ENCODE measurements at places on chromosomes 5 and 9. TPM values are rescaled to one million over a fixed set of nuclear protein-coding genes. Genes with fewer than 3 reads are reported as not detected.

IL9 gene
- not detected for total RNA-seq

PCDHGA6 gene
- 0.46 TPM for total RNA-seq

GRCh38 chr9:128139621-128140020 is 9.6 kb upstream of the LCN2 start:
- DNase-seq: no peak

DNA sequence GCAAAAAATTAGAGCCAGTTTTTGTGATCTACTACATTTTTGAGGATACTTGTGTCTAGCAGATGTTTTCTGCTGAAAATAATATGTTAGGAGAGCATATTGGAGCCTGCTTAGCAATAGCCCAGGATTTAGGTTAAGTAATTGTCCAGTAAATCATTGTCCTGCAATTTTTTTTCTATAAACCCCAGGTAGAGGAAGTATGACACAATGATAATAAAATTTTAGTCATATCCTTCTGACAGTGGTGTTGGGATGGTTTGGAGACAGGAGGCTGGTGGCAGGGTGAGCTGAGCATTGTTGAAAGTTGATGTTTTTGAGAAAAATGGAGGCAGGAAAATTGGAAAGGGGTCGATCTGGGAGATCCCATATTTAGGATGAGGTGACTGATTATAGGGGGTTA is 3.5 kb downstream of the SNCAIP start:
- DNase-seq: no peak

GRCh38 chr9:121563425-121563824 is 63.8 kb upstream of the GGTA1 start:
- DNase-seq: no peak

DNA sequence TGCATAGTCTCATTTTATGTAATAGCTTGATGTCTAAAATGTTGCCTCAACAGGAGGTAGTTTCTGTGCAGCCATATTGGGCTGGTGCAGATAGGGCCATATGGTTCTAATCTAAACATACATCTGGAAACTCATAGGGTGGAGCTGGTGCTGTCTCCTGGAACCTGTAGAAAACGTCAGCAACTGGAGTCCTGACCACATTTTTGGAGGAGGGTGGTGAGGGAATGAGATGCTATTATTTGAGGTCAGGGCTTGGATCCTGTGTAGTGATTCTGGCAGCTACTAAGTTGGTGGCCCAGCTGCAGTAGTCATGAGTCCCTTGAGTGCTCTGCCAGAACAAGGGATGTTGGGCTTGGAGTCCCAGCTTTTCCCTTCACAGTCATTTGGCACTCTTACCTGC is 14.1 kb downstream of the MAN2A1 start:
- no peak for DNase-seq

DNA sequence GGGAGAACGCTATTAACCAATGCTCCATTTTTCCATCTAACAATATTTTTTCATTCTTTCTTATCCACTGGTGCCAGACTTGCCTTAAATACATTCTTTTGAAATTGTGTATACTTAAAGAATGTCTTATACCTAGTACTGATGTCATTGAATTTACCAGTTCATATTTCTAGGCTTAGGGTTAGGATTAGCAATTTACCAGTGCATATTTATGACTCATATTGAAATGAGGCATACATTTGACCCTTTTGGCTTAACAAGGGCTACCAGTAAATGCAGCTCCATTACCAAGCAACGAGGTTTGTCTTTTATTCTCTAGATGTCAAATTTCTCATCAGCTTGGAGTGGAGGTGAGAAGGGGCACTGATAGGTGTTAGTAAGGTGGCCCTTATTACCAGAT is 89.5 kb downstream of the CDH9 start:
- no peak for DNase-seq

DNA sequence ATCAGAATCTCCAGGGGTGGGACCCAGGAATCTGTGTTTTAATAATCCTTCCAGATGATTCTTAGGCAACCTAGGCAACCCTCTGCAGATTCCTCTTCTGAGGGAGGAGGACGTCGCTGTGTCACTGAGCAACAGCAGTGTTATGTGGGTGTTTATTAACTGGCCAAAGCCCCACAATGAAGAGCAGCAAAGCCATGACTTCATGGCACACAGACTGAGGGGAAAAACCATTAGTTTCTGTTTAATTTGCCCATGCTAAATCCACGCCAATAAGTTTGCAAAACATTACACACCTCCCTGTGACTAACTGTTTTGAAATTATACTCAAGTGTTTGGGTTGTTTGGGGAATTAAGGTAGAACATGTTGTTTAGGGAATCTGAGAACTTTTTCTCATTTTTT is 83.7 kb upstream of the TMED7 start:
- DNase-seq: no peak

GRCh38 chr9:87766697-87767096 is 40.8 kb downstream of the CTSL start:
- no peak for DNase-seq

GRCh38 chr5:34464829-34465228 is 191.3 kb upstream of the RAI14 start:
- no peak for DNase-seq

DNA sequence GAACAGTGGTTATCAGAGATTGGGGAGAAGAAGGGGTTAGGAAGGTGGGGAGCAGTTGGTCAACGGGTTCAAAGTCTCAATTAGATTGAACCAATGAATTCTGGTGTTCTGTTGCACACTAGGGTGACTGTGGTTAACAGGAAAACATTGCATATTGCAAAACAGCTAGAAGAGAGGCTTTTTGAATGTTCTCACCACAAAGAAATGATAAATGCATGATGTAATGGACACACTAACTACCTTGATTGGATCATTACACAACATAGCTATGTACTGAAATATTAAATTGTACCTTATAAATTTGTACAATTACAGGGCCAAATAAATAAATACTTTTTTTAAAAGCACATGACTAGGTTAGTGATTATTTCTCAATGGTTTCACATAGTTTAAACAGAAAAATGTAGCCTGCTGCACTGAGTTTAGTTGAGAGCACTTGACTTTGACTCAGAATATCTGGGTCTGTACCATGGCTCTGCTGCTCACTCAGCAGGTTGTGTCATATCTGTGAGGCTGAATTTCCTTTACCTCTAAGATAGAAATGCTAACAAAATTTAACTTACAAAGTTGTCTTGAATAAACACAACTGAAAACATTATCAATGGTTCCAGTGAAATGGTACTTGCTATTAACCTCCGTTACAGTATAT is 30.4 kb downstream of the NUDT12 start:
- DNase-seq: no peak

- DNase-seq: no peak
Observed at GRCh38 chr5:147963436-147963835, 57.1 kb upstream of the C5orf46 start.

DNA sequence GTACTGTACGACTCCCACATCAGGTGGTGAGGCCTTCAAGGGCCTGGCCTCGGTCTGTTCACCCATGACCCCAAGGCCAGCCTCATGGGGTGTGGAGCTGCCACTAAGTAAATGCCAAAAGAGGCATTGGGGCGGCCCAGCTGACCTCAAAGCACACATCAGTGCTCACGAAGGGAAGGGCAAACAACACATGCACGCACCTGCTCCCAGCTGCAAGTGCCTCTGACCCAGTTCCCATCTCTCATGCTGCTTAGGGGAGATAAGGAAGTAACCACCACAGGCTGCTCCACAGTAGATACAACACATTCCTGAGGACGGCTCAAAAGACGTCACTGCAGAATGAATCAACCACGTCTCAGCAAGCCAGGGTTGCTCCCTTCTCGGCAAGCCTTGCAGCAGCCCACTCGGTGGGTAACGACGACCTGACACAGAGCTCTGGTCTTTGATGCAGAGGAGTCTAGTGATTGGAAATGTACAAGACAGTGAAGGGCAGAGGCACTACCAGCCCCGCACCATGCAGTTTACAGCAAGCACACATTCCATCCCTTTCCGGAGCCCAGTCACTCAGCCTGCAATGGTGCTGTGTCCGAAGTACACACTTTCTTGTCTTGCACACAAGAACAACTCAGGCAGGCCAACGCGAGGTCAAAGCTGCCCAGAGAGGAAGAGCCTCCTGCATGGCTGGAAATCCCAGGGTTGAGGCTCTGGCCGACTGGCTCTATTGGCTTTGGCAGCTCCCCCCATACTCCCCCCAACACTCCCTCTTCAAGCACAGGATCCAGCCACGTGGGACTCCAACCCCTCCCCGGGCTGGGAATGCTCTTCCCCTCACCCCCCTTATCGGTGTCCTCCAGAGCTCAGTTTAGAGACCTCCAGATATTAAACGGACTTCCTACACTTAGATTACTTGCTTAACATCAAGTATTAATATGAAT is 31.8 kb downstream of the FABP6 start:
- DNase-seq: peak; percentile 93

Data from Daoy (cell line).